ENCODE measurements at places on chromosomes 4 and X.

DNA sequence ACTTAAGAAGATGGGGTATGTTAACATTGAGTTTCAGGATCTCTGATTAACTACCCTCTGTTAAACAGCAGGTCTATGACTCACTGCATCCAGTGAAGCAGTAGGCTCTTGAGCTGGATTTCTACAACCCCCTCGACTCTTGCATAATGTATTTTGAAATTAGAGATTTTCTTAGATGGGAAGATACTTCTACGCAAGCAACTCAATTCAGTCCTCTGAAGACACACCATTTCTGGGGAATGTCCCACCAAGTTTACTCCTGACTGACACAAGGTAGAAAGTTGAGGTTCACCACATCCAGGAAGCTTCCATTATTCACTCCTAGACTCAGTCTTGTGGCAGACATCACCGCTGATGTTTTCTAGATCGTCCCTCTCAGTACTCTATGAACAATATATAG is 12.9 kb downstream of the PALLD start:
- no peak for DNase-seq

DNA sequence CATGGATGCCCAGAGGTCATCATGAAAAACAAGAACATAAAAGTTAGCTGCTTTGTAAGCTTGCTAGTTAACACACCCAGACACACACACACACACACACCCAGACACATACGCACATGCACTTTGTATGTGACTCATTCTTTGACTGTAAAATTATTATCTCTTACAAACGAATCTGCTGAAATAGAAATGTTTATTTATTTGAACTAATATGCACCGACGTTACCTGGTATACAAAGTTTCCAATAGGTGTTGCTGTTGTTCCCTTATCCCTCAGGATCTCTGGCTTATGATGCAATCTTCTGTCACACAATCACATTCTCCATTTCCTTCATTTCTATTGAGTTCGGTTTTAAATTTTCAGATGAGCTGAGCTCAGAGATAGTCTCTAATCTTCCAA is 209.3 kb downstream of the PTTG2 start:
- no peak for DNase-seq

GRCh38 chr4:186104114-186104889 is at the start of gene FAM149A:
FAM149A (plus strand) TSS chr4:186104704.
- DNase-seq = no peak

GRCh38 chrX:3576886-3577501 is 136.5 kb downstream of the PRKX start:
- DNase-seq = no peak

GRCh38 chrX:26146024-26146423 is 7.9 kb downstream of the MAGEB18 start:
- DNase-seq = no peak

DNA sequence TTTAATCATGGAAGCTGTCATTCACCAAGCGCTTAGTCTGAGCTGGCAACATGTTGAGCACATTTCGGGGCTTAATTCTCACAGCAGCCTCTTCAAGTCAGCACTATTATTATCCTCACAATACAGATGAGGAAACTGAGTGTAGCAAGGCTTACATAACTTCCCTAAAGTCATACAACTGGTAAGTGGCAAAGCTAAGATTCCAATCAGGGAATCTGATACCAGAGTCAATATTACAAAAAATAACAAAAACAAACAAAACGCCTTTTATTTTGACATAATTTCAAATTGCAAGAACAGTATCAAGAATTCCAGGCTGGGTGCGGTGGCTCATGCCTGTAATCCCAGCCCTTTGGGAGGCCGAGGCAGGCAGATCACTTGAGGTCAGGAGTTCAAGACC is 120.4 kb upstream of the DUSP21 start:
- no peak for DNase-seq

GRCh38 chr4:74536557-74536956 is 91.6 kb downstream of the AREG start:
- DNase-seq = no peak

DNA sequence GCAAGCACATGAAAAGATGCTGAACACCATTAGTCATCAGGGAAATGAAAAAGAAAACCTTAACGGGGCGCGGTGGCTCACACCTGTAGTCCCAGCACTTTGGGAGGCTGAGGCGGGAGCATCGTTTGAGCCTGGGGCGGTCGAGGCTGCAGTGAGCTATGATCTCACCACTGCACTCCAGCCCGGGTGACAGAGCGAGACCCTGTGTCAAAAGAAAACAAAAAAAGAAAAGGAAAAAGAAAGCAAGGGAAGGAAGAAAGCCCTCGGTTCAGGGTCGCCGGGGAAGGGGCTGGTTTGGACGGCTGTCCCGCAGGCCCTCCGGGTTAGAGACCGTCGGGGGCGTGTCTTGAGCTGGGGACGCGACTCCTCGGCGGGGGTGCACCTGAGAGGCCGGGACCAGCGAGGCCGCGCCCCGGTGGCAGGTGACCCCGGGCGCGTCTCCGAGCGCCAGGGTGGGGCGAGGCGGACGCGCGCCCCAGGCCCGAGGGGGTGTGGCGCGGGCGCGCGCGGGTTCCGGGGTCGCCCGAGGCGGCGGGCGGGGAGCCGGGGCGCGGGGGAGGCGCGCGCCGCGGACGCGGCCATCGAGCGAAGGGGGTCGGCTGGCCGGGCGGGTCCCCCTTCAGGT is 478 bp upstream of the PLXNA3 start:
- peak; percentile 2 for DNase-seq

- no peak for DNase-seq
Measured at GRCh38 chr4:56817840-56818491, 3.5 kb downstream of the SPINK2 start.

DNA sequence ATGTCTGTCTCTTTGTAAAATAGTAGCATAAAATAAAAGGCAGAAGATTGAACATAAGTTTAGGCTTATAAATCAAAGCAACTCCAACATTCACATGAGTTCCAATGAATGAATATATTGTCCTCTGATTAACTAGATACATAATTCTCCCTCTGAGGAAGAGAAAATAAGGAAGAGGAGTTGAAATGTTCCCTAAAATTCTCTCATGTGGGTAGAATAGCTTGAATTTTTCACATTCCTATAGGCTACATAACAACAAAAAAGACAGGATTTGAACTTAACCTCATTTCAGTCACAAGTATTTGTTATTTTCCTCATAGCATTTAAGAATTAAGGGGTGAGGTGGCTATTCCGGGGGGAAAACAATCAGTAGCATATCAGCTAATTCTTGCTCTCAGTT is 462.4 kb upstream of the NDST4 start:
- DNase-seq = no peak

DNA sequence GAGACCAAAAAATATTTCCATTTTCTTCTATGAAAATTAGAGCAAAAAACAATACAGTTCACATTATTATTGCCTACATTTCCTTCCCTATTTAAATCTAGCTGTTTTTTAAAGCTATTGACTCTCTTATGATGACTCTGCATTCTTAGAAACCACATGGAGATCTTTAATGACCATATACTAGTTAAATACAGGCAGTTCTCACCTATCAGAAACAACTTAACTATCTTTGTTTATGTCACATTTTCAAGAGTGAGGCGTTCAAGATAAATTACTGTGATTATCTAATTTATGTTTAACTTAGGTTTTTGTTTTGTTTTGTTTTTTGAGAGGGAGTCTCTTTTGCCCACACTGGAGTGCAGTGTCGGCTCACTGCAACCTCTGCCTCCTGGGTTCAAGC is 3.0 kb downstream of the CISD2 start:
- no peak for DNase-seq

- no peak for DNase-seq
Measured at GRCh38 chr4:36392916-36393315, 111.5 kb downstream of the DTHD1 start.

GRCh38 chrX:105781804-105782203 is 40.5 kb upstream of the NRK start:
- DNase-seq = no peak

DNA sequence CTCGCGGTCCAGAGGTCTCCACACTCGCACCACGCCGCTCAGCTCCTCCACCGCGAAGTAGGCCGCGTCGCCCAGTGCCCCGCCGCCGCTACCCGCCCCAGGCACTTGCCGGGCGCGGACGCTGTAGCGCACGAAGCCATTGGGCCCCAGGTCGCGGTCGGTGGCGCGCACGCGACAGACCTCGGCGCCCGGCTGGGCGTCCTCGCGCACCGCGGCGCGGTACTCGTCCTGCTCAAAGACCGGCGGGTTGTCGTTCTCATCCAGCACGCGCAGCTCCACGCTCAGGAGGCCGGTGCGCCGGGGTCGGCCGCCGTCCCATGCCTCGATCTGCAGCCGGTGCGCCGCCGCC is 1.4 kb downstream of the DCHS2 start:
- DNase-seq = no peak

DNA sequence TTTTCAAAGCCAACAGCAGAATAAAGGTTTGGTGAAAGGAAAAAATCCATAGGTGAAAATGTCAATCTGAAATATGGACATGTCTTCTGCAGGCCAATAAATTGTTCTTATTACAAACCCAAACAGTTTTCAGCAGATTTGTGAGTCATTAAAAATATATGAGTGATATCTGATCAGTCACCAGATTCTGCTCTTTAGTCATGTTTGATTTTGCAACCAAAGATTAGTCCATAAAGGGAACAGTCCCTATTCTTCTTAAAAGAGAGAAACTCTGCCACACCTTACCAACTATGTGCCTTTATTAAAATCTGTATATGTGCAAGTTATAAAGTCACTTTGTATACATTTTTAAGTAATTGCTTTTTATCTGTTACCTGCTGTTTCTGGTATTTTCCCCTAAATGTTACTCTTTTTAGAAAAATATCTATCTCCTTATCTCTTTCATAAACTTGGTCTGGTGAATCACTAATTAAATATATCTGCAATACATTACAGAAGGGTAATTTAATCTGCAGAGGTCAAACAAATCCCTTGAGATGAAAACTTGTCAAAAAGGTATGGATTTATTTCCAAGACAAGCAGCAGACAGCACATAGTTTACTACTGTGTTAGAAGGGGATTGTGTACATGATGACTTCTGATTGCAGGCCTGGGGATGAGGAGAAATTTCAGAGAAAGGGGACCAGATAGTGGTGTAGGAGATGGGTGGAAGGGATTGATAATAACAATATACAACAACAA is 322.9 kb upstream of the NWD2 start:
- no peak for DNase-seq

DNA sequence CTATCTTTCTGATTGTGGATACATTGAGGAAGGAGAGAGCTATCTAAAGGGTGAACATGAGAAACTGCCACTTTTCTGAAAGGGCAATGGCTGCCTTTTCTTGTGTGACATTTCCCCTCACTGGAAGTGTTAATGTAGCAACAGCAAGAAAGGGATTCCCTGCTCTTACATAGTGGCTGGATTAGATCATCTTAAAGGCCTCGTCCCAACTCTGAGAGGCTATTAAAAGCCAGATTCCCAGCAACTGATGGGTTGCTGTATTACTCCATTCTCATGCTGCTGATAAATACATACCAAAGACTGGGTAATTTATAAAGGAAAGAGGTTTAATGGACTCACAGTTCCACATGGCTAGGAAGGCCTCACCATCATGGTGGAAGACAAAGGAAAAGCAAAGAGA is 33.7 kb upstream of the ADH7 start:
- no peak for DNase-seq

GRCh38 chr4:140014284-140014683 is 139.7 kb downstream of the MAML3 start:
- DNase-seq = no peak

- no peak for DNase-seq
Measured at GRCh38 chr4:74235135-74235534, 73.1 kb upstream of the EPGN start.

DNA sequence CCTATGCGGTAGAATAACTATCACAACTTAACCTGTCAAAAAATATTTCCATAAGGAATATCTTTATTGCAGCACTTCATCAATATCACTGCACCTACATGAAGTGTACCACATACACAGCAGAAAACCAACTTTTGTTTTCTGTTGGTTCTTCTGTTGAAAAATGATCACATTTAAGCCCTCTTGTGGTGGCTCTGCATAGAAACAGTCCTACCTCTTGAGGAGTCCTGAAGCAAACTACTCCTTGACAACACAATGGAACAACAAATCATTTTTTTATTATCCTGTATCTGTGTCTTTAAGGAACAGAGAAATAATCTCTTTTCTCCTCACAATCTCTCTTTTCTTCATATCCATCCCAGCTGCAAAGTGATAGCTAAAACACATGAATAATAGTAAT is 39.8 kb upstream of the ATOH1 start:
- DNase-seq = no peak

DNA sequence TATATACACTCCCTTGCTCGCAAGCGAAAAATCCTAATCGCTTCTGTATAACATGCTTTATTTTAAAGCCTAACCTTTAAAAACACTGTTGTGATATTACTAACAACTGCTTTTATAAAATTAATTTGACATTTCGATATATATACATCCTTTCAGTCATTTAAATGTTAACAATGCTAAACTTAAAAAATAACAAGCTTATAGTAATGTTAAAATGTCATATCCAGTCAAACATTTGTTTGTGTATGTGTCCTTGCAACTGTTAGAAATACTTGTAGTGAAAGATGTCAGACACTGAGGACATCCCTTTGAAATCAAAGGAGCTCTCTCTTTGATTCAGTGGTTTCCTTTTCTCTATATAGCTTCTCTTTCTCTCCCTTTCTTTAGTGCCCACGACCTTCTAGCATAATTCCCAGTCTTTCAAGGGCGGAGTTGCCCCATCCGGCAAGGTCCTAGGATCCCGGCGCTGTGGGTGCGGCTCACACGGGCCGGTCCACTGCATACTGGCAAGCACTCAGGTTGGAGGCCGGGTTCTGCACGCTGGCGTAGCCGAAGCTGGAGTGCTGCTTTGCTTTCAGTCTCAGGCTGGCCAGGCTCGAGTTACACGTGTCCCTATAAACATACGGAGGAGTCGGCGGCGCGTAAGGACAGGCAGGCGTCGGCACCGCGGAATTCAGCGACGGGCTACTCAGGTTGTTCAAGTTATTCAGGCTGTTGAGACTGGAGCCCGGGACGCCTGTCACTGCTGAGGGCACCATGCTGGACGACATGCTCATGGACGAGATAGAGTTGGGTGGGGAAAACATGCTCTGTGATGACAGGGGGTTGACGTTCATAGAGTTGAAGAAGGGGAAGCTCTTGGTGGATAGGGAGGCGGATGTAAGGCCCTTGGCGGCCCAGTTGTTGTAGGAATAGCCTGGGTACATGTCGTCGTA is 5.0 kb downstream of the PITX2 start:
- no peak for DNase-seq

DNA sequence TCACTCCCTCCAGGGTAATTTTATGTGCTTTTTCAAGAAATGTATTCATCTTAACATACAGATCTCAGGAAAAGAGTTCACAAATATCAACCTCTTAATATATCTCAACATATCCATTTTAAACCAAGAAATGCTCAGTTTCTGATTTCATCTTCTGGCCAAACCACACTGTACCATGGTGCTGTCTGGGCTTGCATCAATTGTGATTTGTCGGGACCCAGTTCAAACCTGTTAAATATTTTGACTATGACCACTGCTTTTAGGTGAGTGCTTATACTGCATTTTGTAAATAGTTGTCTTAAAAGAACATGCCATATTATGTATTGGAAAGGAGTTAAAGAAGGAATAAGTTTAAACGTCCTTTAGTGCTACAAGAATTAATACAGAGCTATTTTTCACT is 352.1 kb downstream of the SPOCK3 start:
- DNase-seq = peak; percentile 29

- no peak for DNase-seq
Measured at GRCh38 chrX:121571333-121571732, 523.9 kb downstream of the GLUD2 start.

- no peak for DNase-seq
Measured at GRCh38 chrX:110397339-110397738, 38.7 kb downstream of the RTL9 start.
